ENCODE measurements at places on chromosomes 3 and 15.

DNA sequence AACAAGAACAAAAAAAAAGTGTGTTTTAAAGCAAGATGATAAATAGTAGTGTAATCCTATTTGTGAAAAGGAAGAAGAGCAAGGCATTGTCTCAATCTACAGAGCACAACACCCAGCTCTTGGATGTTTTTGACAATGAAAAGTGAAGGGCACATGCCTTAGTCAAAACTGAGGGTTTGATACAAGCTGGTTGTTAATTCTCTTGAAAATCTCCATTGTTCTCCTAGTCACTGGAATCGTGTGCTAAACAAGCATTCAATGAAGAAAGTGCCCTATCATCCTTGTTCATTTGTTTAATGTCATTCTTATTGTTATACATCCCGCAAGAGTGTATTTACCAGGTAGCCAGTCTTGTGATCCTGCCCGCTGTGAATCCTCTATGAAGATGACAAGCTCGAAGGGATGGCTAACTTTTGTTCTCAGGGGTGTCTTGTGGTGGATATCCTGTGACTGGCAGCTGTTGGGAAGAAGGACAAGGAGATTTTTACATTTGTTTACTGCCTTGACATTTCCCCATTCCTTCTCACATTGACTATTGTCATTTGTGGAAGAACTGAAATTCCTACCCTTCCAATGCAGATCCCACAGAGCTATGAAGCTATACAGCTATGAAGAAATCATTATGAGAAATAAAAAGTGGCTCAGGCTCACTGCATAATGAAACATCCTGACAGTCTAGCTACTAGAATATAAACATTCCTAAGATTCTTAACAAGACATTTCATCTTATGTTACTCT lies 175.9 kb downstream of the VGLL3 start:
- DNase-seq: no peak

GRCh38 chr3:20352546-20353179 lies 166.7 kb upstream of the SGO1 start:
- no peak for DNase-seq

- DNase-seq: no peak
Observed at GRCh38 chr15:34109797-34110663, 8.1 kb downstream of the PGBD4 start.

GRCh38 chr15:52714968-52715367 lies 35.8 kb upstream of the ATOSA start:
- no peak for DNase-seq

DNA sequence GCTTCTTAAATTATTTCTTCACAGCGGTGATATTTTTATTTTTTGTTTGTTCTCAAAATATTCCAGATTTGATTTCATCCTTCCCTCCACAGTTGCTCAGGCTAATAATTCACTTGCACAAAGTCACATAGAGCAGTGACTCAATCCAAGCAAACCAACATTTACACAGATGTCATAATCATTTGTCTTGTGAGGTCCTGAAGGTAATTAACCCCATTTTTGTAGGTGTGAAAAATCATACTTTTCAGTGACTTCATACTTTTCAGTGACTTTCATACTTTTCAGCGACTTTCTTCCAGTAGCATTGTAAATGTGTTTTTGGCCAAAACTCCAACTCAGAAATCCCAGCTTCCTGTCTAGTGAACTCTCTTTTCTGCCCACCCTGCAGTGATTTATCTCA lies 32.1 kb downstream of the CD200 start:
- no peak for DNase-seq

GRCh38 chr3:187430576-187430975 lies 62.4 kb downstream of the RTP4 start:
- DNase-seq: no peak

GRCh38 chr3:10941972-10942371 lies 50.6 kb upstream of the SLC6A1 start:
- no peak for DNase-seq

- DNase-seq: no peak
Observed at GRCh38 chr15:84629033-84629432, 25.1 kb downstream of the WDR73 start.

- no peak for DNase-seq
Observed at GRCh38 chr3:172112734-172113120, 73.3 kb downstream of the FNDC3B start.
